ENCODE measurements at places on chromosomes 5 and 9. TPM values are rescaled to one million over a fixed set of nuclear protein-coding genes. Genes with fewer than 3 reads are reported as not detected.

GRCh38 chr5:93579692-93580062 is 1.3 kb downstream of the NR2F1-AS1 start:
- DNase-seq, result no peak

DNA sequence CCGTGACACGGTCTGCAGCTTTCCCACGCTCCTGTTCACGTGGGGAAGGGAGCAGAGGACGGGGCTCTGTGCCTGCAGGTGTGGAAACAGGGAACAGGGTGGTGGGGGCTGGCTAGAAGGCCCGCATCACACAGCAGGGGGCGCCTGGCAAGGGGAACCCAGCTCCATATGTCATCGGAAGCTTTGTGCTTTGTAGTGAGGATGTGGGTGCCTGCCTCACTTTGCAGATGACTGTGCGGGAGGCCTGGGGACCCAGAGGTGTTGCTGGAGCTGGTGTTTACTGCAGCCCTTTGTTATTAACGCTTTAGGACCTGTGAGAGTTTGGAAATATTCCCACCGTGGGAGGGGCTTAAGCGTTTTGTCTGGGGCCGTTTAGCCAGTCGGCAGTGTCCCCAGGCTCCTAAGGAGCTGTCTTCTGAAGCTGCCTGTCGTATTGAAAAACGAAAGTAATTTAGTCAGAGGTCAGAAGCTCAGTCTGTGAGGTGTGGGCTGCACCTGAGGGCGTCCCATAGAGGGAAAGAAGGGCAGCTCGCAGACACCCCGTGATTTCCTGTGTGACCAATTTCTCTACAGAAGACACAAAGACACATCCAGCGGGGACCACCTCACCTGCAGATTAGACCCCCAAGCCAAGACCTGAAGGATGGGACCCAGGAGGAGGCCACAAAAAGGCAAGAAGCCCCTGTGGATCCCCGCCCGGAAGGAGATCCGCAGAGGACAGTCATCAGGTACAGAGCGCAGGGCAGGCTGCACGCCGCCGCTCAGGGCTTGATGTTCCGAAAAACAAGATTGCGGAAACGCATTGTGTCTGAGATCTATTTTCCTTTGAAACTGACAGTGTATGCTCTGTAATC is 9.1 kb downstream of the MAN1B1 start:
- no peak for DNase-seq

PCDHGA6 gene
- 2.6 TPM for polyA plus RNA-seq

DNA sequence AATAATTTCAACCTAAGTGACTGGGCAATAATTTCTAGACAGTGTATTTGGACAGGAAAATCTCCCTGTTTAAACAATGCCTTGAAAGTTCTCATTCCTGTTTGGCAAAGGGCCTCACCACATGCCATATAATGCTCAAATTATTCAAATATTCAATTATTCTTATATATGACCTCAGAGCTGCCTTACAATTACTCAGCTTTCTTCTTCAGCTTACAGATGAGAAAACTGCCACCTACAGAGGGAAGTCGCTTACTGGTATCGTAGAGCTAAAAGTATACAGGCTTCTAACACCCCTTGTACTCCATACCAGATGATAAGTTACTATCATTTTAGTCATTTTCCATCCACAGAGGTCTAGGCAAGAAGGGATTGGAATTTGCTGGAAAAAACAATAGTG is 830.3 kb downstream of the BRINP1 start:
- DNase-seq, result no peak

FAM151B gene
- polyA plus RNA-seq, result 3.8 TPM

GRCh38 chr9:99445371-99445891 is 223.3 kb downstream of the SEC61B start:
- DNase-seq, result no peak

DNA sequence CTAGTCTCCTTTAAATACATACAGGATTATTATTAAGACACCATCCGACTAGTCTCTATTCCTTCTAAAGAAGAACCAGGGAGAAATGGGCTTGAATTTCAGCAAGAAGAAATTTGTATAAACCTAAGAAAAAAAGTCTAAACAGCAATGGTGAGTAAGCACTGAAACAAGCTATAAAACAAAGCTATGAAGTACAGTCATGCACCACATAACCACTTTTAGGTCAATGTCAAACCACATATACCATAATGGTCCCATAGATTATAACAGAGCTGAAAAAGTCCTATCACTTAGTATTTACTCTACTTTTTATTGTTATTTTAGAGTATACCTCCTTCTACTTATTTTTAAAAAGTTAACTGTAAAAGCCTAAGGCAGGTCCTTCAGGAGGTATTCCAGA is 102.0 kb upstream of the NFIB start:
- no peak for DNase-seq

- no peak for DNase-seq
Observed at GRCh38 chr5:41908374-41909079, 4.4 kb downstream of the RIMOC1 start.

- peak; percentile 67 for DNase-seq
Observed at GRCh38 chr9:85024374-85024773, 354.8 kb downstream of the NTRK2 start.

- DNase-seq, result no peak
Observed at GRCh38 chr5:77845324-77845646, 69.1 kb upstream of the TBCA start.

- DNase-seq, result no peak
Observed at GRCh38 chr5:139079991-139080610, 118.1 kb downstream of the SIL1 start.

DNA sequence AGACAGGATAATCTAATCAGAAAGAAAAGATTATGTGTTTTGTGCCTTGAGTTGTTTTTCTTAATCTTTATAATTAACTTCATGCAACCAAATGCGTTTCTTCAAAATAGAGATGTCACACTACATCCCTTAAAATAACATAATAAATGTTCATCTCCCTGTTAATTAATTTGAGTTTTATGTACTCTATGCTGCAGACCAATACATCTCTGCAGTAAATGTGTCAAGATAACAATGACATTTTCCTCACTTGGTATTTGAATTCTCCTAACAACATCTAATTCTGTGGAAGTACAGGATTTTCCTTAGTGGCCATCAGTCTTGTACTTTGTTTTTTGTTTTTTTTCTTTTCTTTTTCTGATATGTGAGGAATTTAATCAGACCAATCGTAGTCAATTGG is 279.2 kb upstream of the TYRP1 start:
- DNase-seq, result no peak

RASGRF2 gene
- polyA plus RNA-seq, result 0.82 TPM

GRCh38 chr5:132180134-132180745 is 47.4 kb downstream of the P4HA2 start:
- peak; percentile 58 for DNase-seq
